K562 (cell line): ENCODE measurements at places on chromosomes 5 and 9.
A peak's percentile ranks its signal among the peaks of the same experiment; 100 is the strongest.

GRCh38 chr5:133589286-133589685 is 23.1 kb downstream of the FSTL4 start:
- no peaks in the 10 kb centered on the region for H3K27me3 ChIP-seq
- no peak for DNase-seq
- H3K4me3 ChIP-seq = no peak overlapping the region
- no peaks in the 10 kb centered on the region for H3K4me1 ChIP-seq
- no peaks in the 10 kb centered on the region for H3K36me3 ChIP-seq

GRCh38 chr5:96657068-96657467 is 5.1 kb upstream of the CAST start:
- H3K36me3 ChIP-seq = no peaks in the 10 kb centered on the region
- peaks cover 18% of the 10 kb centered on the region for H3K27me3 ChIP-seq
- DNase-seq = peak; percentile 25

DNA sequence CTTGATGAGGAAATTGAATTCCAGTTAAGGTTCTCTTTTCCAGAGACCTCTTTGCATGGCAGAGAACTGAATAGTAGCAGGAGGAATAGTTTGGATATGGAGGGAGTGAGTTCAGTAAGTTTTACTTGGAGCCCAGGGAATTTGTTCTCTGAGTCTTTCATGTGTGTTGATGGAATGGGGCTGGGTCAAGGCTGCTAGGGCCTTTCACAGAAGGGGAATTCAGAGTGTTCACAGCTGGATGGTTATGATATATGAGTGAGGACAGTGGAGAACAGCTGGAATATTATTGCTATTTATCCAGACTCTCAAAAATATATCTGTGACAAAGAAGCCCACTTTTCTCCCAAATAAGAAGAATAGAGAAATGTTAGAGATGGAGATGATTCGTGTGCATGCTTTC is 372.8 kb downstream of the PLK2 start:
- DNase-seq = no peak
- no peaks in the 10 kb centered on the region for H3K4me1 ChIP-seq
- H3K27ac ChIP-seq = no peak overlapping the region
- H3K36me3 ChIP-seq = no peaks in the 10 kb centered on the region
- no peaks in the 10 kb centered on the region for H3K27me3 ChIP-seq
- no peak overlapping the region for H3K4me3 ChIP-seq

DNA sequence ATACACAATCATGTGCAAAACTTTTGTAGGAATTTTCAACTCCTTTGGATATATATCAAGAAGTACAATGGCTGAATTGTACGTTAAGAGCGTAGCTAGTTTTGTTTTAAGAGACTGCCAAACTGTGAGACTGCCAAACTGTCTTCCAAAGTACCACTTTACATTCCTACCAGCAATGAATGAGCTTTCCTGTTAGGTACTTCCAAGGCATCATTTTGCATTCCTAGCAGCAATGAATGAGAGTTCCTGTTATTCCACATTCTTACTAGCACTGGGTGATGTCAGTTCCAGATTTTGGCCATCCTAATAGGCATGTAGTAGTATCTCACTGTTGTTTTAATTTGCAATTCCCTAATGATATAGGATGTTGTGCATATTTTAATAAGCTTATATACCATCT is 219.3 kb downstream of the KCNN2 start:
- H3K4me3 ChIP-seq = no peak overlapping the region
- no peaks in the 10 kb centered on the region for H3K4me1 ChIP-seq
- H3K27me3 ChIP-seq = no peaks in the 10 kb centered on the region
- DNase-seq = no peak

- no peaks in the 10 kb centered on the region for H3K36me3 ChIP-seq
- H3K4me1 ChIP-seq = no peaks in the 10 kb centered on the region; the same call in 1 of the 2 replicates
- DNase-seq = peak; percentile 91
- no peak overlapping the region for H3K4me3 ChIP-seq
- peak overlapping the region; percentile 75 for H3K27ac ChIP-seq
- no peaks in the 10 kb centered on the region for H3K27me3 ChIP-seq
Measured at GRCh38 chr5:174532455-174533453, 191.6 kb upstream of the MSX2 start.

DNA sequence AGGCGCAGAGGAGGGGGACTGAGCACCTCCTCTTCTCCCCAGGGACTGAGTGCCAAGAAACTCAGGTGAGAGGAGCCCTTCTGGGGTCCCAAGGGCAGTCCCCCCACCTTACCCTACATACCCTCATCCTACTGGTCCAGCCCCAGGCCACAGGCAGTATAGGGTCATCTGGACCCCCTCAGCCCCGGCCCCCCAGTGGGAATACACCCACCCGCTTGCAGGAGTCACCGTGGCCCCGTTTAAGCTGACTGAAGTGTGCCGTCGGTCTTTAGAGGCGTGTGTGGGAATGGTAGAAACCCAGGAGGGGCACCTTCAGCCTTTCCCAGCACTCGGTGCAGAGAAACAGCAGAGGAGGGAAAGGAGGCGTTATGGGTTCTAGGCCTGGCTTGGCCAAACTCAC is 30.8 kb downstream of the COL15A1 start:
- H3K27ac ChIP-seq = no peak overlapping the region
- H3K4me3 ChIP-seq = no peak overlapping the region
- H3K27me3 ChIP-seq = no peaks in the 10 kb centered on the region
- DNase-seq = no peak
